NCI-H2171 (cell line): ENCODE measurements at places on chromosomes 5 and 9.

GRCh38 chr5:131081374-131081773 is 83.7 kb downstream of the HINT1 start:
- no peak for DNase-seq

GRCh38 chr9:84750152-84750865 is 80.8 kb downstream of the NTRK2 start:
- no peak for DNase-seq

DNA sequence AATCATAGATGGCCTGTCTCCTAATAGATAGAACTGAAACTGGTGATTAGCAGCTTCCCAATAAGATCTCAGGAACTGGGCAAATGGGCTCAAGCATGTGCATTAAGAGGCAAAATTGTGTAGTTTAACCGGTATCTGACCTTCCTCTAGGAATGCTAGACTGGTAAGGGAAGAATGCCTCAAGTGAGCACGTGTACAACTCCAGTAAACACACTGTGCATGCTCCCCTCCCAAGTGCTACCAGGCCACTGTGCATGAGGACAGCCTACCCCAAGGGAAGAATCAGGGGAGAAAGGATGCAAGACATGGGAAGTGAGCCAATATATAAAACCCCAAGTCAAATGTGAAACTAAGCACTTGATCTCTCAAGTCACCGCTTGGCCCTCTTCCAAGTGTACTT is 1157.4 kb upstream of the CDH18 start:
- no peak for DNase-seq

GRCh38 chr9:18996211-18996610 is 36.8 kb downstream of the SAXO1 start:
- no peak for DNase-seq

DNA sequence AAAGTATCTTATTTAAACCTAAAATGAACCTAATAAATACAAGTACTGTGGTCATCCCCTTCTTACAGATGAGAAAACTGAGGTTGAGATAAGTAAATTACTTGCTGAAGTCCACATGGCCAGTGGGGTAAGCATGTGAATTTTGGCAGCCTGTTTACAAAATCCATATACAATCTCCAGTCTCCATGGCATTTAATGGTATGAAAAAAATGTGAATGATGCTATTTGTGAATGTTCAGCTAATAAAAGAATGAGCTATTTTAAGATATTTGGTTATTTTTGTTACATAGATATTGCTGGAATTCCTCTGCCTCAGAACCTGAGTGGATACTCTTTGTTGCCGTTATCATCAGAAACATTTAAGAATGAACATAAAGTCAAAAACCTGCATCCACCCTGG is 19.3 kb upstream of the GPR150 start:
- no peak for DNase-seq
